Upper lobe of left lung (tissue), 6 donors: ENCODE measurements at places on chromosomes 2 and 18. TPM values are rescaled to one million over a fixed set of nuclear protein-coding genes. Genes with fewer than 3 reads are reported as not detected.

GRCh38 chr2:190571686-190572085 lies 37.2 kb upstream of the NEMP2 start:
- no peak for DNase-seq

- no peak for DNase-seq
Observed at GRCh38 chr18:43396266-43396665, 119.0 kb upstream of the SYT4 start.

DNA sequence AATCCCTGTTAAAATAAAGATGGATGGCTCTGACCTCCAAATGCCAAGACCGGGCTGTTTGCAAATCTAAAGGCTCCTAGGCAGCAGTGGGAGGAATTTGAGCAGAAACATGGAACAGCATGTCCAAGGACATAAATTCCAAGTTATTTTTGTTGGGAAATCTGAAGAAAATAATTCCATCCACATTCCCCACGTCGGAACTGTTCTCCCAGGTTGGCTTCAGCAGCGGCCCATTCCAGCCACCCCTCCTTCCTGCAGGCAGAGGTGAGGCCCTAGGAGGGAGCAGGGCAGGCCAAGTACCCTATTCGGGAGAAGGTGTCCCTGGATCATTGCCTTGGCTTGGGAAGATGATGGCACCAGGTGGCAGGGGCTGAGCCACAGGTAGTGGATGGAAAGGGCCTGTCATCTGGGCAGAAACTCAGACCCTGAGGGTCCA lies 117.1 kb downstream of the CAPN13 start:
- DNase-seq = no peak

DNA sequence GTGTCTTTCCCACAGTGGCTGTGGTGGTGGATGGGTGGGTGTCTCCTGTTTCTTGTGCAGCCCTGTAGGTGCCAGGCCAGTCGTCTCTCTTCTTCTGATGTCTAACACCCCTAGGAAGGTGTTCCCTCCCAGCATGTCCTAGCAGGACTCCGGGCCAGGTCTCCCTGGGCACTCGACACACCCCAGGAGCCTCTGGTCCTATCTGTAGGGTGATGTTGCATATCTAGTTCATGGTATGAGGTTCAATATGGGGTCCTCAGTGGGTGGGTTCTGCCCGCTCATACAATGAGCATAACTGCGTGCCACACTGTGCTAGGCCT lies 14.4 kb downstream of the NGEF start:
- no peak for DNase-seq

DNA sequence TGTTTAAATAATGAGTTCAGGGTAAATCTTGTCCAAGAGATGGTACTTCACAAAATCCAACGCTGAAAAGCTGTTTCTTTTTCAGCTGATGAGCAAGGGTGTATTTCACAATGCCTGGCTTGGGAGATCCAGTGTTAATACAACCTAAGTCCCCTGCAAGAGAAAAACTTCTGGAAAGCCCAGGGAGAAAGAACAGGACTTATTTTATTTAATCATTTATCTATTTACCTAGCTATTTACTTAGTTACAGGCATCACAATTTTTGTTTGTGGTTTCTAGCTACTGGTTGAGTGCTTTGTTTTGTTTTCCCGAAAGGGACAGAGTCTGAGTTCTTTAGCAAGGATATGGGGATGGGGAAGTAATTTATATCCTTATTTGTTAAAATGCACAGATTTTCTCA lies 598.2 kb upstream of the SYT4 start:
- no peak for DNase-seq

DNA sequence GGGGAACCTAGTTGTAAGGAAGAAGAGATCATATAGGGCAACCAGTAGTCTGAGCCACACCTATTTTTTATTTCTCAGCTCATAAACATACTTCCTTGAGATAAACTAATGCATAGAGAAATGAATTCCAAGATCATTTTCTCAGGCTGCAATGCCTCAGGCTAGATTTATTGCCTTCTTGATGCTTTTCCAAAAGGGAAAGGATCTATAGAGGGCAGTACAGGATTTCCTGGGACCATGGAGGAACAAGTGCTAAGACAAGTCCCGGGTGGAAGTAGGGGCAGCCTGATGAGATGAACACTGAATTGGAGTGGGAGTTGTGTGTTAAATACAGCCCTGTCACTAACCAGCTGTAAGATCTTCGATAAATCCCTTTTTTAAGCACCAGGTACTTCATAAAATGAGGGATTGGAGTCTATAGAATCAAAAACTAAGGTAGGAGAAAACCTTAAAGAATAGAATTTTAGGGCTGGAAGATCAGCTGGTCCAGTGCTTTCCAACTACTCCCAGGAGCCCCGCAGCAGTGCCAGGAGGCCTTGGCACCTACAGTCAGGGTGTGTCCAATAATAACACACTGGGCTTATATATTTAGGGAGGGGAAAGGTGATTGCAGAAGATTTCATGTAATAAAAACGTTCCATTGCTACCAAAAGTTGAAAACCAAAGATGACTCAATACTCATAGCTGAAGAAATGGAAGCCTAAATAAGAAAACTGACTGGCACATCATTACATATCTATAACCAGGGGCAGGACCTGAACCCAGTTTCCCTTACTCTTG lies 58.1 kb downstream of the SERTAD2 start:
- no peak for DNase-seq

DNA sequence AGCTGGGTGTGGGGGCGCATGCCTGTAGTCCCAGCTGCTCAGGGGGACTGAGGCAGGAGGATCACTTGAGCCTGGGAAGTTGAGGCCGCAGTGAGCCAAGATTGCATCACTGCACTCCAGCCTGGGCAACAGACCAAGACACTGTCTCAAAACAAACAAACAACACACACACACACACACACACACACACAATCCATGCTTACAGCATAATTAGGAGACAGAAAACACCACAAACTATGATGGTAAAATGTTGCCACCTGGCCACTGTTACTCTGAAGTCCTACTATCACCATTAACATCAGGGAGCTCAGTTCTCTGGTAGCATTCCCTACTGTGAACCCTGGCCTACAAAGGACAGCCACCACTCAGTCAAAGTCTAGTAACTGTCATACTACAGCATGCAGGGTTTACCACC lies 18.3 kb downstream of the DNPEP start:
- peak; percentile 55 for DNase-seq

DNA sequence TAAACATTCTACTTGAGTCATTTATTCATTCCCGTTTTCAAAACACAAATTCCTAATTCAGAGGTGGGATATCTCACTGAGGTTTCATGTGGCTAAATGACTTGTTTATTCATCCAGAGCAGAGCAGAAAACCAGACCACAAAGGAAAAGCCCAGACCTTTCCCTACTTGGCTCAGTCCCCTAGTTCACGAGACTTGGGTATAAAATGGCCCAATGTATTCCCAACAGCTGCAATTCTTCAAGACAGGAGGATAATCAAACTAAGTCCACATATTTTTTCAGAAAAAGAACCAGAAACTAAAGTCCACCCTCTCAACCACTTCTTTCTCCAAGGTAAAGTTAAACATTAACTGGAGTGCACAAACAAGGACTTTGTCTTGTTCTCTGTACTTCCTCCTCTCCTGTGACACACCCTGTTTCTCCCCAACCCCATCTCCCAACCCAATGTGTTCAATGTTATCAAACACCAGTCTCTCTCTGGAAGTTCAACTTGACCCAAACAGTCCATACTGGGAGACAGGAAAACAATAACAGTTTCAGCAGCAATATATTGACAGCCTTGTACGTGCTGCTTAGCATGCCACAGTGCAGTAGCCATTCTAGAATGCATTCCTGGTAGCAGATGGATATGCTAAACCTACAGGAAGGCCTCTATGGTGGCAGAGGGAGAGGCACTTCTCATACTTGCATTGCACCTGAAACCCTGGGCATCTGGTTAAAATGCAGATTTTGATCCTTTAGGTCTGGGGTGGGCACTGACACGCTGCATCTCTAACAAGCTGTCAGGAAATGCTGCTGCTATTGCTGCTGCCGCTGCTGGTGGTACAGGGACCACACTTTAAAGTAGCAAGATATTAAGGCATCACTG lies 110.7 kb downstream of the INO80D start:
- no peak for DNase-seq

- DNase-seq = no peak
Observed at GRCh38 chr2:11562011-11562410, 28.2 kb downstream of the GREB1 start.

Gene ZNF892
- 5.4 TPM for total RNA-seq

Gene DNER
- total RNA-seq = 1.1 TPM

Gene PLGLB1
- 3.1 TPM for total RNA-seq

Gene CRACDL
- total RNA-seq = 16.9 TPM

Gene DNAH6
- total RNA-seq = 4.0 TPM

Gene SLC11A1
- 1,666 TPM for total RNA-seq

Gene HRH4
- total RNA-seq = 1.1 TPM

Gene IL1RL1
- total RNA-seq = 92.8 TPM

Gene TMEM169
- 1.1 TPM for total RNA-seq

Gene NGEF
- total RNA-seq = not detected

Gene SLC4A3
- 1.7 TPM for total RNA-seq
